ENCODE measurements at places on chromosomes 16 and 17.

DNA sequence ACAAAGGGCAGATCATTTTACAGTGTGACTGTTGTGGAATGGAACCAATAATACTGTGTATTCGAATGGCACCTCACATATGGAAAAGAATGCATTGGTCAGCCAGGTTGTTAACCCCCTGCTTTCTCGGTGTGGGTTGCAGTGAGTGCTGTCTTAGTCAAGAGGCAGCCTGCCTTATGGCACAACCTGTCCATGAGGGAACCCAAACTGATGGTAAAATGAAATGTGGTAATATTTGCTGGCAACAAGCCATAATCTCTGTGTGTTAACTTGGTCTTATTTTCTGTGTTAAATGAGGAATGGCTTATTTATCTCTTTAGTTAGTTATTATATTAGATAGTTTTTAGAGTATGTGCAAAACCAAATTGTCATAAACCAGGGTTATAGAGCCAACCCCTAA, 81.6 kb downstream of the TMC6 start:
- peak; percentile 5 for DNase-seq

GRCh38 chr16:82061861-82062525, 26.9 kb downstream of the HSD17B2 start:
- DNase-seq = no peak

GRCh38 chr16:4402439-4403132, 13.8 kb downstream of the CORO7 start:
- peak; percentile 77 for DNase-seq

DNA sequence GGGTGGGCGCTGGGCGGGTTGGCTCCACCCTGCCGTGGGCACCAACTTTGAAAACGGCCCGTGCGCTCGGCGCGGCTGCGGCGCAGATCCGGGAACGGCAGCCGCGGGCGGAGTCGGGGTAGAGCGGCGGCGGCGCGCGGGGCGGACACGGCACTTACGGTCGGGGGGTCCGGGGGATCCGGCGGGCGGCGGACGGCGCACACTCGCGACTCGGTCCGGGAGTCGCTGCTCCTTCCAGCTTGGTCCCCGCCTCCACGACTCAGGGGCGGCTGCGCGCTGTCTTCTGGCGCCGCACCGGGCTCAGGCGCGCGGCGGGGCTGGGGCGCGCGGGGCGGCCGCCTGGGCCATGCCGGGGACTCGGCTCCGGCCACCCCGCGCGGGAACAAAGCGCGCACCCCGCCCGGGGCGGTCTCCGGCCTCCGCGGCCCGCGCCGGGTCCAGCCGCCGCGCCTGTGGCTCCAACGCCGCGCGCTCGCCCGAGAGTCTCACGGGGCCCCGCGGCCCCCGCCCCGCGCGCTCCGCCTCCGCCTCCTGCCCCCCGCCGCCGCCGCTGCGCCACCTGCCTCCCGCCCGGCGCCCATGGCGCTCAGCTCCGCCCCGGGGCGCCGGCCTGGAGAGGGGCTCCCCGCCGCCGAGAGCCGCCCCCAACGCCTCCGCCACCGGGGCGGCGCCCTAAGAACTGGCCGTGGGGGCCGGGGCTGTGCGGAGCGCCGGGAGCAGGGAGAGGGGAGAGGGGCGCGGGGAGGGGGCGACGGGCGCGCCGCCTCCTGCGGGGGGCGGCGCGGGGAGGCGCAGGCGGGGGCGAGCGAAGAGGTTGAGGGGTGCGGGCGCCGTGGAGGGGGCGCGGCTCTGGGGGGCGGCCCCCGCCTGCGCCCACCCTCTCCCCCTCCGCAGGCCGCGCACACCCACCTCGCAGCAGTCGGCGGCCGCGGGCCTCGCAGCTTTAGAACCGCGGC, 35.9 kb downstream of the CBFA2T3 start:
- no peak for DNase-seq

GRCh38 chr17:82832411-82832810, 7.4 kb downstream of the ZNF750 start:
- no peak for DNase-seq

DNA sequence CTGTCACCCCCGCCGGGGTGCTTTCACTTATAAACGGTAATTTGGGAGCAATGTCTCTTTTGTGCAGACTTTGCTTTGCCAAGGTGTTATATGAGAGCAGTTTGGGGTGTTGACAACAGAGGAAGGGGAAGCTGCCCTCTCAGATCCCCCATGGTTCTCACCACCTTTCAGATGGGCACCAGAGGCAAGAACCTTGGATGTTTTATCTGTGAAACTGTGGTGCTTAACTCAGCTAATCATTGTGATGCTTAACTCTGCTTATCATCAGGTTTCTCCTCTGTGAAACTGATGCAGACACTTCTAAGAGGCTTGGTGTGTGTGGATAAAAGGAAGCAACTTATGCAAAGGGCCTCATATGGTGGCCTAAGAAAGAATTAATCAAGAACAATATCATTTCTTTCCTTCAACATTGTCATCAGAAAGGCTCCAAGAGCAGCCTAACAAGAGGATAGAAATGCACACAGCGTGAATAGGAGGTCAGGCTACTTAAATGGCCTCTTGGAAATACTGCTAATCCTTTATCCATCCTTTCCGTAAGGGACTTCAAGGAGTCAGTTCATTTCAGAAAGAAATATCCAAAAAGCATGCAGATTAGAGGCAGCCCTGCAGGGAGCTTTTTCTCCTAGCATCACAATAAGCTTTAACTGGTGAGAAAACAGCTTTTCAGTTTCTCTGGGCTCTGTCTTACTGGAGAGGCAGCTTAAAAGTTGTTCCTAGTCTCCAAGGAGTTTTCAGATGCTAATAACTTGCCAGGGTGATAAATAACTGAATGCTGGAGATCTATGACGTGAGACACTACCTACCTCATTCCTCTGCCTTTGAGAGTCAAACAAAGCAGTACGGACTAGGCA, 55.1 kb upstream of the CLEC3A start:
- DNase-seq = no peak

GRCh38 chr16:83826146-83826913, 18.6 kb downstream of the HSBP1 start:
- peak; percentile 88 for DNase-seq

DNA sequence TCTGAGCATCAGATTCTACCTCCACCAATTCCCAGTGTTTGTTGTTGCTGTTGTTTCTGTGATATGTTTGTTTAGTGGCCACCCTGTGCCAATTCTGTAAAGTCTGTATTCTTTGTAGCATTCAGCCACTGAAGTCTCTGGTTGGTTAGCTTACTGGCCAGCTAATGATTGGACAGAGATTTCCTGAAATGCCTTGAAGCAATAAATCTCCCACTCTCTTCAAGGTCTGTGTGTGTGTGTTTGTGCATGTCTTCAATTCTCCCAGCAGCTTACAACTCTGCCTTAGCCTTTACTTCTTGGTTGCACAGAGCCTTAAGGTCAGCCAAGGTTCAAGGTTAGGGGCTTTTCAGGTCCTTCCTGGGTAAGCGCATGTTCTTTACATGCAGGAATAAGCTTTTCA, 38.2 kb downstream of the PRPSAP2 start:
- DNase-seq = no peak

DNA sequence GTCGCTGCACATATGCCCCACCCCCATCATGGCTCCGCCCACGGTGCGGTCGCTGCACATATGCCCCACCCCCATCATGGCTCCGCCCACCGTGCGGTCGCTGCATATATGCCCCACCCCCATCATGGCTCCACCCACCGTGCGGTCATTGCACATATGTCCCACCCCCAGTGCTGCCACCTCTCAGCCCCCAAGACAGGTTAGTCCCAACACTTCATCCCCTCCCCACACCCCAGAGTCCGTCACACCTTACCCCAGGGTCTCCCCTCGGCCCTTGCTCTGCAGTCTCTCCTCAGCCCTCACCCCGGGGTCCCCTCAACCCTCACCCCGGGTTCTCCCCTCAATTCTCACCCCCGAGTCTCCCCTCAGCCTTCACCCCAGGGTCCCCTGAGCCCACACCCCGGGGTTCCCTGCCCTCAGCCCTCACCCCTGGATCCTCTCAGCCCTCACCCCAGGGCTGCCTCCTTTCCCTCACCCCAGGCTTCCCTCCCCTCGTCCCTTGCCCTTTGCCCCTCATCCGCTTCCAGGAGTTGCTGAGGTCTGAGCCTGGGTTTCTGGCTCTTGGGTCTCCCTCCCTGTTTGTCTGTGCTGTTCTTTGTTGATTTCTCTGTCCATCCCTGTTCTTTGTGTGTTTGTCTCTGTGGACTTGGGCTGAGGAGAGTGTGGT, 25.6 kb downstream of the TPSG1 start:
- DNase-seq = no peak

GRCh38 chr17:36610474-36610873, 9.1 kb downstream of the MRM1 start:
- DNase-seq = no peak

GRCh38 chr17:77140878-77141767, at the start of gene SEC14L1:
Gene SEC14L1 (plus strand): TSS chr17:77140969. CDS start chr17:77143597, 2,628 bp downstream.
- DNase-seq = peak; percentile 42

- no peak for DNase-seq
These were observed 96.7 kb downstream of the CMIP start for GRCh38 chr16:81541314-81541713.

GRCh38 chr16:15457958-15458357, 23.6 kb downstream of the BMERB1 start:
- DNase-seq = no peak

- DNase-seq = no peak
These were observed 24.7 kb downstream of the DNAJC7 start for GRCh38 chr17:41992576-41992975.

- DNase-seq = peak; percentile 87
These were observed 1.3 kb downstream of the ZNF821 start for GRCh38 chr16:71882505-71883167.

DNA sequence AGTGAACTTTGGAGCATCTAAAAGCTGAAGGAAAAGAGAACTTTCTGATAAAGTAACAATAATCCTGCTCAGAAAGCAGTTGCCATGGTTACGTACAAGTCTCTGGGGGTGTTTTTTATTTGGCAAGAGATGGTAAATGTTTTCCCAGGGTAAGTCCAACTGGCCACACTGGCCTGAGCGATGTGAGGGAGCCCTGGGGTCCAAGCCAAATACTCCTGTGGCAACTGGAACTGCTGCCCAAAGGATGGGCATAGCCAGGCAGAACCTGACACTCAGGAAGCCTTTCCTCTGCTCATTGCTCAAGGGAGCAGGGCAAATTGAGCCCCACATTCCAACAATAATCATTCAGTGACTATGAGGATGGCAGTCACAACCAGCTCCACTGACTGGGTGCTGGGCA, 26.8 kb upstream of the WSCD1 start:
- DNase-seq = no peak

- peak; percentile 63 for DNase-seq
These were observed 13.5 kb downstream of the KNOP1 start for GRCh38 chr16:19704321-19705145.

GRCh38 chr17:50566886-50567285, 6.4 kb downstream of the CACNA1G start:
- DNase-seq = no peak

- DNase-seq = no peak
These were observed 2.6 kb upstream of the HPR start for GRCh38 chr16:72060405-72060804.

DNA sequence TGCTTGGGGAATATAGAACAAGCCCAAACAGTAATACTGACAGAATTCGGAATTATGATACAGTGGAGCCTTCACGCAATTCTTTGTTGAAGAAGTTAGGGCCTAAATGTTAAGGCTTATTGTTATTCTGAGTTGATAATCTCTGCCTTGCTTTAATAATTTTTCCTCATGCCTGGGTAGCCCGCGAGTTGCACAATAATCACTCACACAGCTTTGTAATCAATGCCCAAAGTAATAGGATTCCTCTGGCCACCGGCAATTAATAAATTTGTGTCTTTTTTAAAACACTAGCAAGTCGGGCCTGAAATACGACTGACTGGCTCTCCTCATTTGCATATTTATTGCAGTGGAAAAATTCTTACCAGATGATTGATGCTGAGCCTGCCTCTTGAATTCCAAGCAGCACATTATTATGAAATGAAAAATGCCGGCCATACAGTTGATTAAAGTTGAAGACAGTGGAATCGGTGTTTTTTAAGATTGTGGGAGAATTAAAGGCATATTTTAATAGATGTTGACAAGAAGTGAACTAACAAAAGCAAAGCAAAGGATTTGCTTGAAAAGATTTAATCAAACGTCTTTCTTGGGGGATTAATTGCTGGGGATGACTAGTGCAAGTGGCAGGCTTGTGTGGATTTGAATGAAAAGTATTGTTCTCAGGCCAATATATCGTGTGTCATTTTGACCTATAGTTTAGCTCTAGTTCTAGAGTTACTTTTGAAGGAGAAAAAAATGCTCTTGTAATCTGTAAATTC, 30.2 kb downstream of the AATF start:
- DNase-seq = no peak

DNA sequence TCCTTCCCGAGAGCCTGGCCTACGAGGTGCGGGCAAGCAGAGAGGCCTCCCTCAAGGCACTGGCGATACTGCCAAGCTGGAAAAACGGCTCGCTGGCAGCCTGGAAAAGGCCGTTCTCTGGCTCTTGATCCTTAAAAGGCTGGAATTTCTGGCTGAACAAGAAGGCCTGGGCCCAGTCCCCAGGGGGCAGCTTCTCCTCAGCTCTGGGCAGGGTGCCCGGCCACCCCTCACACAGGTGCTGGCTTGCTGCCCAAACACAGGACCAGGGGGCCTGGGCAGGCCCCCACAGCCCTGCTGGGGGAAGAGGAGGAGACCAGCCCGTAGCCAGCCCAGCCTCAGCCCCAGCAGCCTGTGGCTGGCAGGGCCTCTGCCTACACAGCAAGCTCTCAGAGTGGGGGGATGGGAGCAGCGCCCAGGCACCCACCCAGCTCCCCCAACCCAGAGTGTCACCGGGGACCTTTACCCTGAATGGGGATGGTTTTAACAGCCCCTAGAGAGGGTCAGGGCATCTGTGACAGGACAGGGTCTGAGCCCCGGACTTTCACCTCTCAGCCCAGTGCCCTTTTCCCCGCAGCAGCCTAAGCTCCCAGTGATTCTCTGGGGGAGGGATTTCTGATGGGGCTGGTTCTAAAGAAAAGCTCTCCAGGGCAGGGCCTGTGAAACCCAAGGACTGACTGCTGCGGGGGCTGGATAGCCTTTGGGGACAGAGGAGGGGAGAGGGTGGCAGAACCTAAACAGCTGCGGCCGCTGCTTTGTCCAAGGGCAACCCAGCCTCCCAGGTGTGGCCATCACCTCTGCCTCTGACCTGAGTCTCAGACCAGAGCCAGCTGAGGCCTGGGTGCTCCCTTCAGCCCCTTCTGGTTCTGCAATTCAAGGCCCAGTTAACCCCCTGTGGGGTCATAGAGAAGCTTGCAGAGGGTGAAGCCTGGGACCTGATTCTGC, 38.6 kb upstream of the TOB1 start:
- peak; percentile 51 for DNase-seq

DNA sequence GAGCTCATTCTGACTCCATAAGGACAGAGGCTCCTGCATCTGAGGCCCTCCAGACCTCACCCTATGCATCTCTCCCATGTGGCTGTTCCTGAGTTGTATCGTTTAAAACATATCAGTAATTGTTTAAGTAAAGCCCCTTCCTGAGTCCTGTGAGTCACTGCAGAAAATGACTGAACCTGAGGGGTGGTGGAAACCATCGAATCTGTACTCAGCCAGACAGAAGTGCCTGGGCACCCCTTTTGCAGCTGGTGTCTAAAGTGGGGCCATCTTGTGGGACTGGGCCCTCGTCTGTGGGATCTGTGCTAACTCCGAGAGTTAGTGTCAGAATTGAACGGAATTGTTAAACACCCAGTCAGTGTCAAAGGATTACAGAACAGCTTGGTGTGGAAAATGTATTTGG, 25.4 kb downstream of the CMTM3 start:
- no peak for DNase-seq
